CD4-positive, alpha-beta T cell treated with Interleukin-10 for 1 hour (primary cell): ENCODE measurements at places on chromosomes 6 and 20.

DNA sequence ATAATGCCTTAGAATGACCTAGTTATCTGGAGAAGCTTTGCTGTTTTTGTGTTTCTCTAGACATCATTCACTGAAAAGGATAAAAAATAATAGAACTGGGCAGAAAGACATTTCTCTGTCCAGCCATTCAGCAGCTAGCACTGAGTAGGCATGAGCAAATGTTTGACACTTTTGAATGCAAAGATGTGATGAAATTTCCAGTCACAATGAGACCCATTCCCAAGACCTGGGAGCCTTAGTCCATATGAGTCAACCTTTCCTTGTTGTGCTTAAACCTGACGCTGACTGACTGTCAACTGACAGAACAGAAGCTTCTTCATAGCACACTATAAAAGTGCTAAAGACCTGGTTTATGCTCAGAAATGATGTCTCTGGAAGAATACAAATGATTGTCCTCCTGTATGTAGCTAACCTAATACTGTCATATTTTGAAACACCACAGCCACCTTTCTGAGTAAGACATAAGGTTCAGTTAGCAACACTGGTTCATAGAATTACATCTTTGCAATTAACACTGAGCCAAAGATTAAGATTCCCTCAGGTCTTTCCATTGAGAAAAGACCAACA is 17.1 kb downstream of the RALGAPA2 start:
- DNase-seq: no peak

DNA sequence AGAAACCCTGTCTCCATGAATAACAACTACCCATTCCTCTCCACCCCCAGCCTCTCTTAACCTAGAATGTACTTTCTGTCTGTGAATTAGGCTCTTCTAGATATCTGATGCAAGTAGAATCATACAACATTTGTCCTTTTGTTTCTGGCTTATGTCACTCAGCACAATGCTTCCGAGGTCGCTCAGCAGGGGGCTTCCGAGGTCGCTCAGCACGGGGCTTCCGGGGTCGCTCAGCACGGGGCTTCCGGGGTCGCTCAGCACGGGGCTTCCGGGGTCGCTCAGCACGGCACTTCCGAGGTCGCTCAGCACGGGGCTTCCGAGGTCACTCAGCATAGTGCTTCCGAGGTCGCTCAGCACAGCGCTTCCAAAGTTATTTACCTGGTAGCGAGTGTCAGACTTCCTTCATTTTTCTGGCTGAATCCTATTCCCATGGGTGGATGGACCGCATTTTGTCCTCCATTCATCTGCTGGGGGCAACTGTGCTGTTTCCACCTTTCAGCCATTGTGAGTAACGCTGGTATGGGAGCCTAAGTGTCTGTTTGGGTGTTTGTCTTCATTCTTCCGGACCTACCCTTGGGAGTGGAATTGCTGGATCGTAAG is 31.0 kb upstream of the BHLHE23 start:
- DNase-seq: no peak

GRCh38 chr6:130982135-130982534 is 80.9 kb downstream of the EPB41L2 start:
- DNase-seq: no peak

DNA sequence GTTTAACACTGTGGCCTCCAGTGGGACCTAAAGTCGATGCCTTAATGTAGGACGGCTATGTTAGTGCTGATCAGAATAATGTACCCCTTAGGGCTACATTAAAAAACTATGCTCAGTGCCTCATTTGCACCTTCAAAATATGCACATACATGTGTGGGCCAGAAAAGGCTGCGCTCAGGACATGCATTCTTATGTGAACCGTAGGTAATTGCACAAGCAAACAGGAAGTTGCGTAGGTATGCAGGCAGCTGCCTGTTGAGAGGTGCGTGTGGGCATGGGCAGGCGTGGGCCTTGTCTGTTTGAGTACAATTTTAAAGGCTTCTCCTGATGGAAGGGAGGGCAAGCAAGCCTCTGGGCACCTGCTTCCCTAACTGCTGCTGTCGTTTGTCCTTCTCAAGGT is 116.2 kb upstream of the JAG1 start:
- DNase-seq: no peak

DNA sequence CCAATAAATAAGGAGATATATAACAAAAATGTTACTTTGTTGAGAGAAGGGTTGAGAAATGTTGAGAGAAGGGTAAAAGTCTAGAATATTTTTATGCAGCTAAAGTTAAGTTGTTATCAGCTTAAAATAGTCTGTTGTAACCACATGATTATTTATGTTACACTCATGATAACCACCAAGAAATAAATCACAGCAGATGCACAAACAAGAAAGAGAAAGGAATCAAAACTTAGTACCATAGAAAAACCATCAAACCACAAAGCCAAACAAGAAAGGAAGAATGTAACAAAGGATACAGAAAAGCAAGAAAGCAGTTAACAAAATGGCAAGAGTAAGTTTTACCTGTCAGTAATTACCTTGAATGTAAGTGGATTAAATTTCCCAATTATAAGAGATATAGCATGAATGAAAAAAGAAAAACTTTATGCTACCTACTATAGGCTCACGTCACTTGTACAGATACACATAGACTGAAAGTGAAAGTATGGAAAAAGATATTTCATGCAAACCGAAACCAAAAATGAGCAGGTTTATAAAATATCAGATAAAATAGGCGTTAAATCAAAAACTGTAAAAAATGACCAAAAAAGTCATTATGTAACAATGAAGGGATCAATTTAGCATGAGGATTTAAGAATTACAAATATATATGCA is 93.6 kb downstream of the STXBP5 start:
- peak; percentile 21 for DNase-seq

DNA sequence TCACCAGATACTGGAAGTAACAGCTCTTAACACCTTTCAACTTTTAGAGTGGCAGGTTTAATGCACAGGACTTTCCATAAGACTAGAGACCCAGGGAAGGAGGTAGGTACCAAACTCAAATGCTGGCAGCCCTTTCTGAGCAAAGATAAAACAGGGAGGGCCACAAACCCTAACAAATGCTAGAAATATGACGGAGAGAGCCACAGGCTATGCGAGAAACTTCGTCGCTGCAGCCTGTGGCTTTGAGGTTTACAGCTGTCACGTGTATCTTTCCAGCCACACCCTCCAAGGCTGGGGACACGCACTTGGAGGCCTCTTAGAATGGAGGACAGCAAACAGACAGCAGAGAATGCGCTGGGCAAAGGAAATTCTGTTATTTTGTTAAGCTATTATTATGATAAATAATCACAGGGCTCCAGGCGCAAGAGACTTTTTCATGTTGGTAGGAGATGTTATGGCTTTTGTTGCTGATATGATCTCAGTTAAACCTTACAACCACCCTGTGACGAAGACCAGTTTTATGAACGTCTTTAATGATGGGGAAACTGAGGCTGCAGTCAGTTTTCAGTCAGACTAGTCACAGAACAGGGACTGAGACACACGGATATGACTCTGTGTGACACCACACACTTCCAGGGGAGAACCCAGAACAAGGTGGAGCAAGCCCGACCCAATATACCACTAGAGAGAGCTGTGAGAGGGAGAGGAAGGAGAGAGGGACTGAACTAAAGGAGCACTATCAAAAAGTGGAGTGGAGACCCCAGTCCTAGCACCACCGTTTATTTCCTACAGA is 2.0 kb downstream of the TRAM2 start:
- peak; percentile 70 for DNase-seq
